ENCODE measurements at places on chromosomes 16 and 17. TPM values are rescaled to one million over a fixed set of nuclear protein-coding genes. Genes with fewer than 3 reads are reported as not detected.

Gene TK2
- total RNA-seq: 82.3 TPM

Gene RFWD3
- total RNA-seq: 24.3 TPM

Gene ZNF48
- 5.8 TPM for total RNA-seq

Gene ITGB4
- total RNA-seq: 0.40 TPM

Gene BAHCC1
- total RNA-seq: 5.7 TPM

Gene LASP1
- 88.5 TPM for total RNA-seq

Gene KRT25
- not detected for total RNA-seq

Gene KRT13
- not detected for total RNA-seq
